Testis (tissue), 5 donors: ENCODE measurements at places on chromosomes 16 and 17. TPM values are rescaled to one million over a fixed set of nuclear protein-coding genes. Genes with fewer than 3 reads are reported as not detected.

Gene CLEC3A
- 0.74 TPM for total RNA-seq

Gene CDT1
- 14.9 TPM for total RNA-seq

Gene FBXO39
- total RNA-seq: 46.9 TPM

Gene HCRT
- not detected for total RNA-seq

Gene C17orf100
- 6.9 TPM for total RNA-seq

Gene XPO6
- 238 TPM for total RNA-seq

Gene ARL4D
- total RNA-seq: 45.6 TPM

Gene TEKT5
- 20.7 TPM for total RNA-seq

- H3K4me1 ChIP-seq: no peaks in the 10 kb centered on the region
- H3K4me3 ChIP-seq: no peak overlapping the region
- no peak for DNase-seq
- no peaks in the 10 kb centered on the region for H3K27me3 ChIP-seq
- no peaks in the 10 kb centered on the region for H3K36me3 ChIP-seq
- no peak overlapping the region for H3K27ac ChIP-seq
These were observed 70.6 kb downstream of the MARCHF10 start for GRCh38 chr17:62737513-62737912.

DNA sequence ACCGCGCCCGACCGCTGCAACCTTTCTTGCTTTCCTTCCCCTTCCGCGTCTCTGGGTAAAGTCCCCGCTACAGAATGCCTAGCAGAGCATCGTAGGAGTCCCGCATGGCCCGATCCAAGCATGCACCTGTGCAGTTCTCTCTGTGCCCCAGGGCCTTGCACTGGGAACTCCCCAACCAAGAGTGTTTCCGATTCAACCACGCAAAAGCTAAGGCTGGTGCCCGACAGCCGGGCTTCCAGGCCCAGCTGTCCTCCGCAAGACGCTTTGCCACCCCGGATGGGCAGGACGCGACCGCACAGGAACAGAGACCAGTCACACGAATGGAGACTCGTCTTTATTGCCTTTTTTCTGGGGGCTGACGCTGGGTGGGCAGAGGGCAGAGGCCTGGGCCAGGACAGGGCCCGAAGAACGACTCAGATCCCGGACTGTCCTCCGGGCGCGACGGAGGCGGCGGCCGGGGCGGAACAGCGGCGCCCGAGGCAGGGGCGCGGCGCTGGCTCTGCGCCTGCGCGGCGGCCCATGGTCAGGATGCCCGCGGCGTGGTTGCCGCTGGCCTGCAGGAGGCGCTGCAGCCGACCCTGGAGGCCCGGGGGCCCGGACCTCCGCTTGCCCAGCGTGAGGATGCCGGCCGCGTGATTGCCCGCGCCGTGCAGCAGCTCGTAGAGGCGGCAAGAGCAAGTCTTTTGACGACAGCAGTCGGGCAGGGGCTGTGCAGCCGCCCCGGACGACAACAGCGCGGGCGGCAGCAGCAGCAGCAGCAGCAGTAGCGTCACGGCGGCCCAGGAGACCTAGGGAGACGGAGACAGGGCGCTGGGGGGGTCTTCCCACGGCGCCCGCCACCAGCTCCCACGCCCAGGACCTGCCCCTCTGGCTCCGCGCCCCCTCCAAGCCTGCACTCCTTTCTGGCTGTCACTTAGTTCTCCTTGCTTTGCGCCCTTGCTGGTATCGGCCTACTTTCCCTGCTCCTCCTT lies 1.2 kb downstream of the HCRT start:
- peak overlapping the region; percentile 53 for H3K4me3 ChIP-seq
- no peaks in the 10 kb centered on the region for H3K36me3 ChIP-seq
- no peaks in the 10 kb centered on the region for H3K27me3 ChIP-seq
- peak overlapping the region; percentile 4 for H3K27ac ChIP-seq
- peaks cover 13% of the 10 kb centered on the region for H3K4me1 ChIP-seq

DNA sequence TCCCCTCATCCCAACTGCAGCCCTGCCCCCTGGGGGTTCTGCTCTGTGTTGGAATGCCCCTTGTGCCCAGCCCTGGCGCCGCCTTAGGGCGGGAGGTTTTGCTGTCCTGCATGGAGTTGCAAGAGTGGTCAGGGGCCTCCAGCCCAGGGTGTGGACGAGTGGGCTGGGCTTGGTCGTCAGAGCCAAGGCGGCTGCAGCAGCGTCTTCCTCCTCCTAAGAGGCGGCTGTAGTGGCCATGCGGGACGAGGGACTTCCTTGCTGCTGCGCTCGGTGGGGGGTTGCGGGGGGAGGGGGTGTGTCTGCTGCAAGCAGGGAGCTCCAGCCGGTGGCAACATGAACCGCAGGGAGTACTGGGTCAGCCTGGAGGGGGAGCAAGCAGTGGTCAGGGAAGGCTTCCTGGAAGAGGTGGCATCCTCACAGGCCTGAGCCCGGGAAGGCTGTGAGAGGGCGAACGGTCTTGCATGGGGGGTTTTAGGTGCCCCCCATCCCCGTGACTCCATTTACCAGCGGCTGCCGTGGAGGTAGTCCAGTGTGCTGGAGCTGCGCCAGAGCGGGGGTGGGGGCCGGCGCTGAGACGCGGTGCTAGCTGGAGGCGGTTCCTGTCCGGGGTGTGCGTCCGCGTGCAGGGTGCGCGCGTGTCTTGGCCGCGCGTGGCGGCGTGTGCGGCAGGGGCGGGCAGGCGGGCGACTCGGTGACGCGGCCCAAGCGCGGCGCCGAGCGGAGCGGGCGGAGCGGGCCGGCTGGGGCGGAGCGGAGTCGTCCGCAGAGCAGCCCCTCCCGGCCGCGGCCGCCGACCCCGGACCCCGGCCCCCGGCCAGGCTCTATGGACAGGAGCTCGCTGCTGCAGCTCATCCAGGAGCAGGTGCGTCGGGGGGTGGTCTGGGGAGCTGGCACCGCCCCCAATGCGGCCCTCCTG lies at the start of gene RHBDL1:
Gene RHBDL1, plus strand, starts transcription at position 704 of the 916 bp plus-strand sequence. Its CDS starts 120 bp downstream, at position 824.
- no peak for DNase-seq
- H3K4me1 ChIP-seq: peaks cover 26% of the 10 kb centered on the region
- no peaks in the 10 kb centered on the region for H3K27me3 ChIP-seq

GRCh38 chr16:85564277-85565051 lies 48.7 kb upstream of the GSE1 start:
- peak overlapping the region; percentile 64 for H3K27ac ChIP-seq
- H3K4me1 ChIP-seq: peaks cover 34% of the 10 kb centered on the region
- H3K36me3 ChIP-seq: no peaks in the 10 kb centered on the region
- H3K4me3 ChIP-seq: no peak overlapping the region

DNA sequence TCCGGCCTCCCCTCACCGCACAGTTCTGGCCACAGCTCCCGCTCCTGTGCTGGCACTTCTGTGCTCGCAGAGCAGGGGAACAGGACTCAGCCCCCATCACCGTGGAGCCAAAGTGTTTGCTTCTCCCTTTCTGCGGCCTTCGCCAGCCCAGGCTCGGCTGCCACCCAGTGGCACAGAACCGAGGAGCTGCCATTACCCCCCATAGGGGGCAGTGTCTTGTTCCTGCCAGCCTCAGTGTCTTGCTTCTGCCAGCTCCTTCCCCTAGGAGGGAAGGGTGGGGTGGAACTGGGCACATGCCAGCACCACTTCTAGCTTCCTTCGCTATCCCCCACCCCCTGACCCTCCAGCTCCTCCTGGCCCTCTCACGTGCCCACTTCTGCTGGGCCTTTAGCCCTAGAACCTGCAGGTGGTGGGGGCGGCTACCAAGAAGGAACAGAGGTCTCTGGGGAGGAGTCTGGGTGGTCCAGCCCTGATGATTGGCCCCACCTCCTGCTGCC lies 645 bp upstream of the ELMO3 start:
- no peaks in the 10 kb centered on the region for H3K27me3 ChIP-seq
- H3K36me3 ChIP-seq: no peaks in the 10 kb centered on the region
- no peak overlapping the region for H3K27ac ChIP-seq
- H3K4me3 ChIP-seq: no peak overlapping the region
- peak; percentile 66 for DNase-seq
- H3K4me1 ChIP-seq: peaks cover 26% of the 10 kb centered on the region

GRCh38 chr16:15829460-15829859 lies 27.4 kb downstream of the MYH11 start:
- DNase-seq: peak; percentile 78
- peak overlapping the region; percentile 79 for H3K27ac ChIP-seq
- no peaks in the 10 kb centered on the region for H3K36me3 ChIP-seq
- no peaks in the 10 kb centered on the region for H3K27me3 ChIP-seq

DNA sequence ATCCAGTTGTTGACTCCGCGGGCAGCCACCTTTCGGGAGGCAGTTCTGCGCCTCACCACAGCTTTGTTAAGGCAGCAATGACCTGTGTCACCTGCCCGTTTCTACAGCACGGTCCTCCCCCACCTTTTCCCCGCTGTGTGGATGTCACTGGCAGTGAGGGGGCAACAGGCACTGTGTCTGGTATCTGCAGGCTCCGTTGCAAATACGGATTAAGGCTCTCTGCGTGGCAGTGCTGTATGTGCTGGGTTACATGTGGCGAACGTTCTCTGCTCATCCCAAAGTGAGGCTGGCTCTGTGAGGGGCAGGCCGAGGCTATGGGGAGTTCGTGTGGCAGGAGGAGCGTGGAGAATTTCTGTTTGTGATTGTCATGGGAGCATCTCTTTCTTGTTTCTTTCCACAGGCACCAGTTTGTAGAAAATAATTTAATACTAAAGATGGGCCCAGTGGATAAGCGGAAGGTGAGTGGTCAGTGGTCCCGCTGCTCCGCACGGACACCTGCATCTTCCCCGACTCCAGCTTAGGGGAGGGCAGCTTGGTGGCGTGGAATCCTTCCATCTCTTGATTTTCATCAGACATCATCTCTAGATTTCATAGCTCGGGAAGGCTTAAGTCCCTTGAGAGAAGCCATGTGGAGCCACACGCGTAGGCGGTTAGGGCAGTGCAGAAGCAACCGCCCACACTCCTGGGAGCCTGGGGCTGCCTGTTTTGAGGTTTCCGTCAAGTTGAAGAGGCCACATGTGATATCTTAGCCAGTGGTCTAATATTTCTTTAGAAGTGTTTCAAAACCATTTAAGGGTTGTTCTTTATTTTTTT lies 57.8 kb downstream of the PDPK1 start:
- H3K4me1 ChIP-seq: peaks cover 5% of the 10 kb centered on the region
- H3K36me3 ChIP-seq: no peaks in the 10 kb centered on the region
- H3K27me3 ChIP-seq: no peaks in the 10 kb centered on the region
- H3K27ac ChIP-seq: no peak overlapping the region

GRCh38 chr17:7839876-7840261 lies 5.9 kb downstream of the KDM6B start:
- H3K36me3 ChIP-seq: no peaks in the 10 kb centered on the region
- H3K4me3 ChIP-seq: no peak overlapping the region
- H3K27me3 ChIP-seq: no peaks in the 10 kb centered on the region
- DNase-seq: no peak

GRCh38 chr16:68590201-68590994 lies 51.3 kb downstream of the ZFP90 start:
- no peaks in the 10 kb centered on the region for H3K27me3 ChIP-seq
- H3K4me1 ChIP-seq: no peaks in the 10 kb centered on the region
- no peak overlapping the region for H3K4me3 ChIP-seq
- no peaks in the 10 kb centered on the region for H3K36me3 ChIP-seq
- H3K27ac ChIP-seq: no peak overlapping the region

- peaks cover 18% of the 10 kb centered on the region for H3K4me1 ChIP-seq
- DNase-seq: no peak
- no peak overlapping the region for H3K4me3 ChIP-seq
- H3K27me3 ChIP-seq: no peaks in the 10 kb centered on the region
- no peak overlapping the region for H3K27ac ChIP-seq
These were observed 47.3 kb upstream of the CHMP6 start for GRCh38 chr17:80944326-80944725.

DNA sequence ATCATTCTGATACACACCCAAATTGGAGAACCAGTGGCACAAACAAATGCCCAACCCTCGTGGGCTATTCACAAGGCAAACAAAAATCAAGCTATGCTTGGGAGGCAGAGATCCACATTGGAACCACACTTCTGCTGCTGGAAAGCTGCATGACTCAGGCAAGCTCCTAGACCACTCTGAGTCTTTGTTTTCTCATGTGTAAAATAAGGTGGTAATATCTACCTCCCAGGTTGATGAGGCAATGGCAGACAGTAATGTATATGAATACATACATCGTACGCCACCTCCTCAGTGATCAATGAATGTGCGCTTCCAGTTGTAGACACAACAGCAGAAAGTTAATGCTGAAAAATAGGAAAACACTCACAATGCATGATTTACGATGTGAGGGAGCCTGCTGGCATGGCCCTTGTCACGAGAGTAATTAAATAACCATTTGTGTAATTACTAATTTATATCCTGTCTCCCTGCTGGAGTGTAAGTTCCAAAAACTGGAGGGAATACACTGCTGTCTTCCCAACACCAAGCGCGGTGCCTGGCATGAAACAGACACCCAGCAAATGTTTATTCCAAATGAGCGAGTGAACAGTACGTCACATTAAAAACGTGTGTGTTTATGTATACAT lies 69.9 kb upstream of the HSBP1 start:
- no peak for DNase-seq
- H3K4me1 ChIP-seq: no peaks in the 10 kb centered on the region

GRCh38 chr16:12992066-12992465 lies 90.7 kb downstream of the SHISA9 start:
- no peak overlapping the region for H3K27ac ChIP-seq
- no peaks in the 10 kb centered on the region for H3K4me1 ChIP-seq
- H3K36me3 ChIP-seq: no peaks in the 10 kb centered on the region
- DNase-seq: no peak
- H3K27me3 ChIP-seq: no peaks in the 10 kb centered on the region

DNA sequence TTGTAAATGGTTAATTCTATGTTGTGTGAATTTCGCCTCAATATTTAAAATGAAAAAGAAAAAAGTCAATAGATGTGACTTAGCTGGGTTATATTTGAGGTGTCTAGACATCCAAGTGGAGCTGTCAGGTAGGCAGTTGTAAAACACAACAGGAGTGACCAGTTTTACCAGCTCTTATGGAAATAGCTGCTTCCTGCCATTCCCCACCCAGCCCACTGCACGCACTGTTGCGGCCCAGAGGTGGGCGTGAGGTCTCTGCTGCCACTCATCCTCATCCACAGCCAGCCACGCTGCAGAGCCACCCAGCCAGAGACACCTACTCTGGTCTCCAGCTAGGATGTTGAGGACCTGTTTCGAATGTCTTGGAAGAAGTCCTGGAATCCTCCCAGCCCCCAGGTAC lies 3.4 kb upstream of the CARD14 start:
- DNase-seq: no peak
- no peaks in the 10 kb centered on the region for H3K36me3 ChIP-seq
- H3K4me1 ChIP-seq: no peaks in the 10 kb centered on the region
- no peak overlapping the region for H3K4me3 ChIP-seq
- no peak overlapping the region for H3K27ac ChIP-seq
- H3K27me3 ChIP-seq: no peaks in the 10 kb centered on the region

DNA sequence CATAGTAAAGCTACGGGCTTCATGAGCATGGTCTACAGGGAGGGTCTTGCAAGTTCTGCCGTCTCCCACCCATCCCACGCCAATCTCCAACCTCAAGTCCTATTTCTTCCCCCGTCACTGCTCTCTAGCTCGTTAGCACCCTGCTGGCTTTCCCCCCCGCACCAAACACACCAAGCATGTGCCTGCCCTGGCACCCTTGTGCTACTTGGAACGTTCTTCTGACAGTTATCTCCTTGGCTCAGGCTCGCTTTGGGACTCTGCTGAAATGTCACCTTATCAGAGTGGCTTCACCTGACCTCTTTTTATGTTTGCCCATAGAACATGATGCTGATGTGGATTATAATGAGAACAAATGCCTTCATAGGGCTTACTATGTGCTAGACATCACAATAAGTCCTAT lies 21.9 kb downstream of the GLYR1 start:
- H3K4me1 ChIP-seq: no peaks in the 10 kb centered on the region
- H3K4me3 ChIP-seq: no peak overlapping the region
- no peak overlapping the region for H3K27ac ChIP-seq
- H3K36me3 ChIP-seq: no peaks in the 10 kb centered on the region
